ENCODE measurements at places on chromosomes 4 and X.

- no peak for DNase-seq
Observed at GRCh38 chr4:142595222-142595871, 250.8 kb downstream of the INPP4B start.

- peak; percentile 30 for DNase-seq
Observed at GRCh38 chrX:107716118-107716684, 59.4 kb downstream of the TSC22D3 start.

DNA sequence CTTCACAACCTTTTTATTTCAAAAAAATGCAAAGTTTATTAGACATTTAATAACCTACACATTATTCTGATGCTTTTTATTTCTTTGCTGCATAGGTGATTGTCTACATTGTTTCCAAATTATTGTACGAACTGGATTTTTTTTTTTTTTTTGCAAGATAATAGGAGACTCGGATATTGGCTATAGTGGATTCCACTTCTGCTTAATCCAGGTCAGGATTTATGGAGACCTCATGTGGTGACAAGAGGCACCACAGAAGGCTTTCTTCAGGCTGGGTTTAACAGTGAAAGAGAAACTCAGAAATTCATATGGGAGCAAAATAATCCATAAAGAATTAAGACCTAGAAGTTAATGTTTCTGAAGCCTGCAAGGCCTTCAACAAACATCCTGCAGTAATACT, 2.4 kb upstream of the SLIT2 start:
- peak; percentile 71 for DNase-seq

DNA sequence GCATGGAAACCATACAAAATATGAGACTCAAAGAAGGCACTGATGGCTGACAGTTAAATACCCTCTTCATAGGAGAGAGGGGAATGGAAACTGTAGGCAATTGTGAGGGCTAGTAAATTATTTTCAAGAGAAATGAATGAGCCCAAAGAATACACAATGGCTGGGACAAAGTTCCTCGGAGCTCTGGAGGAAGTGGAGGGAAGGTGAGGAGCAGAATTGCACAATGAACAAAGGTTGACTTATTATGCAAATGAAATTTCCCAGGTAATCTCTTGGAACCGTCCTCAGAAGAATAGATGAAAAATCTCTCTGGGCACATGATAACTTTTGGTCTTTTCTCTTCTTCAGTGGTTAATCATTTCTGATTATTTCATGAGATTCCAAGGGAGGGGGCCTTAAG, 202.6 kb upstream of the VCX start:
- DNase-seq, result no peak

DNA sequence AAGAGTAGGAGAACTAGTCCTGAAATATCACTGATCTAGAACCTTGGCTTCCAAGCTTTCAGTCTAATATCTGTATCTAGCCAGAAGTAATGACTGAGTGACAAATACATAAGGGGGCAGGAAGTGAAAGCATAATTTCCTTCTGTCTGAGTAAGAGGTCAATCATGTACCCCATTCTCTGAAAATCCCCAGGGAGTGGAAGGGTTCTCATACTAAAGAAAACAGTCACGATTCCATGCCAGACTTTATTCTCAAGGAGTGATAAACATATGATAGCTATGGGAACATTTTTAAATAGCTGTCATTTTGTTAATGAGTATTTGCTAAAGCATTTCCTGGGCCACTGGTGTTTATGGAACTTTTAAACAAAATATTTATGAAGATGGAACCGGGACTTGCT, 308.5 kb downstream of the ARHGAP24 start:
- DNase-seq, result peak; percentile 76

DNA sequence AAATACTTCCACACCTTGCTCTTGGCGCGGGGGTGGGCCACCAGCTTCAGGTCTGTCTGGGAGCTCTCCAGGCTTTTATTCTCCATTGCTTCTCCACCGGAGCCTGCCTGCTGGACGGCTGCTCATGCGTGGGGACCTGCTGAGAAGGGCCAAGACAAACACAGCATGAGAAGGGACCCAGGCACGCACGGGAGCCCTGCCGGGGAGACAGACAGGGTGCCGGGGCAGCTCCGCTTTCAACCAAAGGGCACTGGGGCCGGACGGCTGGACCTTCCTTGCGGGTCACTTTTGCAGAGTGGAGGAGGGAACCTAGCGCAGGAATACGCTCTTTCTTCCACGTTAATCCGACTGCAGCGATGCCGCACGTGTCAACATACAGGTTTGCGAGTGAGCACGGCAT, 10.1 kb downstream of the DHRSX start:
- no peak for DNase-seq

GRCh38 chrX:39891781-39892180, 206.0 kb downstream of the BCOR start:
- DNase-seq, result no peak

DNA sequence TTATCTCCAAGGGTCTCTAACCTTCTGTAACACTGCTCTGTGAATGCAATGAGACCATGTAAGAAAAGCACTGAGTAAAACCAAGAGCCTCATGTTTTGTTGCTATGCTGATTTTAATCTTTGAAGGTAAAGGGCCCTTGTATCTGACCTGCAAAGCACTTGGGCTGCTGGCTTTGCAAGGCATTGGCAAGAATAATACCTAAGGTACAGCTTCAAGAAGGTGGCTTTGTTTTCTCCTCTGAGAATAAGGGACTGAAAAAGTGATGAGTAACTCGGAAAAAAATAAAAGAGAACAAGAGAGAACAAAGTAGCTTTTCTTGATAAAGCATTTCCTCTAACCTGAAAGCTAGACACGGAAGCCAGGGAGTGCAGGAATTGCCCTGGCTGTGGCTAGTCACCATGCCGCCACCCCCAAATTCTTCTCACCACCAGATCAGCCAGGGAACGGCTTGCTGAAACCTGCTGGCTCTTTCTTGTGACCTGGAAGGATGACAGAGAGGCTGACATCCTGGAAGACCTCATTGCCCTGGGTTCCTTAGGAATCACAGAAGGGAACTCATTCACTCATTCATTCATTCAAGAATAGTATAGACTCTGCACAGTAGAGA, 41.8 kb upstream of the HS3ST1 start:
- DNase-seq, result no peak

- no peak for DNase-seq
Observed at GRCh38 chrX:94908171-94908570, 1234.2 kb downstream of the FAM133A start.

DNA sequence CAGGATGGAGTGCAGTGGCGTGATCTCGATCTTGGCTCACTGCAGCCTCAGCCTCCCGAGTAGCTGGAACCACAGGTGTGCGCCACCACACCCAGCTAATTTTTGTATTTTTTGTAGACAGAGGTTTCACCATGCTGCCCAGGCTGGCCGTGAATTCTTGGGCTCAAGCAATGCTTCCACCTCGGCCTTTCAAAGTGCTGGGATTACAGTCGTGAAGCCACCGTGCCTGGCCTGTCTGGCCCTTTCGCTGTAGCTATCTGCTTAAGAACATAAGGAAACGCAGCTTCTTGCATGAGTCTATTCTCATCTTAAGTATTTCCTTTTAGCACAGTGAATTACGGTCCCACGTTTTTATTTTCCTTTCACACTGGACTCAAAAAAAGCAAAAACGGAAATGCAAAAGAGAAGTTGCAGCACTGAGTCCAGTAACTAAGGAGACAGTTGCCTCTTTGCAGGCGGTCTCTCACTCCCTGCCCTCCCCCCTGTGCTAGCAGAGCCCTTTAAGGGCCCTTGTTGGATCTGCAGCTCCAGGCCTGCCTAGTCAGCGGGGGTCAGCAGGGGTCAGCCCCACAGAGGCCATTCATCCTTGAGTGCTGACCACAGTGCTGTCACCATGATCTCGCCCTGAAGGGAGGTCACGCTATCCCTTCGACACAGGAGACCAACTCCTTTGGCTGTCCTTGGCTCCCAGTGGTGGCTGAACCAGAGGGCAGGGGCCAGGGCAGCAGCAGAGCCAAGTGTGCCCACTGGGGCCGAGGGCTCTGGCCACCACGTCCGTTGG, 21.8 kb upstream of the TBC1D14 start:
- no peak for DNase-seq

DNA sequence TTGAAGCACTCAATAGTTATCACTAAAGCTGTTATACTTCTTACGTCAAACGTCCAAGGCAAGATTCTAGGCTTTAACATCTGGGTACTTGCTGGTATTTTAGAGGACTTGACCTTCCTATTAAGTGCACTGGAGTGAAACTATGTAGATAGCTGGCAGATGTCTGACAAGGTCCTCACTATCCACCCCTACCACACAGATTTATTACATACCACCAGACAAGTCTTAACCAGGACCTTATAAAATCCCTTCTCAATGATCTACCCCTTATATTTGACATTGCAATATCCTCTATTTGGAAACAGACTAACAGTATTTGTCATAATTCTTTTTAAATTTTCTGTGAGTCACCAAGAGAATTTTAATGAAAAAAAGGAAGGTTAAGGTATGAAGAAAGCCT, 78.8 kb downstream of the PDGFC start:
- DNase-seq, result no peak

GRCh38 chr4:169024762-169025161, 14.7 kb upstream of the CBR4 start:
- peak; percentile 58 for DNase-seq

GRCh38 chr4:76235407-76235806, 16.1 kb upstream of the FAM47E start:
- DNase-seq, result no peak

DNA sequence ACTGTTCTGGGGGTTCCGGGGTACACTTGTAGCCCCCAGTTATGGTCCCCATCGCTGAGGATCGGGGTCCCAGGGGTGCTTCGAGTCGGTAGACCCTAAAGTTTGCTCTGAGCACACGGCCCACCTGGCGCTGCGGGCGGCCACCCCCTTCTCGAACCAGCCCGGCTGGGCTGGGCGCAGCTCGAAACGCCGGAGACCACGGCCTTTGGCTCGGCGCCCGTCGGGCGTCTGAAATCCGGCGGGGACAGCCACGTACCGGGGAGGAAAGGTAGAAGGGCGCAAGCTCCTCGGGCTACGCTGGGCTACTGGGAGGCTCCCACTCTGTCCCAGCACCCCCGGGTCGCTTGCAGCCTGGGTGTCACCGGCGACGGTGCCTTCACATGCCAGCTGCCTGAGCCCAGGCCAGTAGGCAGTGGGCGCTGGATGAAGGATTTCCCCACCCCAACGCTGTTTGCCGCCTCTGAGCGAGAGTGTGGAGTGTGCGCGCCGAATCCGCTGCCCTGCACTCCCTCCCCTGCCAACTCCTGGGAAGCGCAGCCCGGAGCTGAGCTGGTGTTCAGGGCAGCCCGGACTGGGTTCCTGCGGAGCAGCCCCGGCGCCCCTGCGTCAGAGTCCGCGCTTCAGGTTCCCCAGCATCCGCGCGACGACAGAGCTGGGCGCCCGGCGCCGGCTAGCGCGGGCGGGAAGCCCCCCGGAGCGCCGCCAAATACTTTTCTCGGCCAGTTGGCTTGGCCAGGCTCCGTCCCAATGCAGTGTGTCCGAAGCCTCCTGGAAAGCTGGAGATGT, 637 bp downstream of the MAMLD1 start:
- peak; percentile 32 for DNase-seq

All from astrocyte of the spinal cord (primary cell).